ENCODE measurements at places on chromosomes 7 and 10.

DNA sequence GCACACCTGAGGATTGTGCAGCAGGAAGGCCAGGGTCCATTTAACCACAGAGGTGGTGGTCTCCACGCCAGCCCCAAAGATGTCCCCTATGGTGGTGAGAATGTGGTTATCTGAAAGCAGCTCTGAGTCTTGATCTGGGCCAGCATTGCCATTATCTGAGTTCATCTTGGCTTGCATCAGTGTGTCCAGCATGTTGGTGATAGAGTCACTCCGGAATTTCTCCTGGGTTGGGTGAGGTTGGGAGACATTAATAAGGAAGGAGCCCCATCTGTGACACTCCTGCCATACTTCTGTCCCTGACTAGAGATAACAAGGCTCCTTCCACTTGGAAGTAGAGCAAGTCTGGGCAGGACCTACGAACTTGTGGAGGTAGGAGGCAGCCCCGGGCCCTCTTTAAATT is 4.2 kb downstream of the CYP17A1 start:
- no peak for DNase-seq

DNA sequence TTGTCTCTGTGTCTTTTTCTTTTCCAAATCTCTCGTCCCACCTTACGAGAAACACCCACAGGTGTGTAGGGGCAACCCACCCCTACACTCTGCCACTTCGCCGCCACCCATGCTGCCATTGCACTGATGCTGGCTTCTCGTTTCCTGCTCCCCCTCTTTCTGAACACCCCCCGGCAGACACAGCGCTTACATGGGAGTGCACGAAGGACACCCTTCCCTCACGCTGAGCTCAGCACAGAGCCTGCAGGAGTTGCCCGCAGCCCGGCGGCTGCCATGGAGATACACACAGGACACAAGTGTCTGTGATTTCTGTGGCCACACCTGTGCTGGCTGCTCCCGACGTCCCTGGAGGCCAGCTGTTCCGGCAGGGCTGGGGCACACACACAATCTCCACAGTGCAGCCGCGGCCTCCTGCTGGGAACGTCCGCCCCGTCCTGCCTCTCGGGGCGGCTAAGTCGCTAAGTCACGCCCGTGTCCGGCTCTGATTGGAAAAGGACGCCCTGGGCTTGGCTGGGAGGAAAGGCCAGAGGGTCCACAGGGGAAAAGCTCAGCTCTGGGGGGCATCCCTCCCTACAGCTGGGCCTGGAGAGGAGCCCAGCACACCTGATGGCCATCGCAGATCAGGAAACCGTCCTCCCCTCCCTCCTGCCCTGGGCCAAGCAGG is 349.8 kb downstream of the PTPRN2 start:
- DNase-seq, result no peak

DNA sequence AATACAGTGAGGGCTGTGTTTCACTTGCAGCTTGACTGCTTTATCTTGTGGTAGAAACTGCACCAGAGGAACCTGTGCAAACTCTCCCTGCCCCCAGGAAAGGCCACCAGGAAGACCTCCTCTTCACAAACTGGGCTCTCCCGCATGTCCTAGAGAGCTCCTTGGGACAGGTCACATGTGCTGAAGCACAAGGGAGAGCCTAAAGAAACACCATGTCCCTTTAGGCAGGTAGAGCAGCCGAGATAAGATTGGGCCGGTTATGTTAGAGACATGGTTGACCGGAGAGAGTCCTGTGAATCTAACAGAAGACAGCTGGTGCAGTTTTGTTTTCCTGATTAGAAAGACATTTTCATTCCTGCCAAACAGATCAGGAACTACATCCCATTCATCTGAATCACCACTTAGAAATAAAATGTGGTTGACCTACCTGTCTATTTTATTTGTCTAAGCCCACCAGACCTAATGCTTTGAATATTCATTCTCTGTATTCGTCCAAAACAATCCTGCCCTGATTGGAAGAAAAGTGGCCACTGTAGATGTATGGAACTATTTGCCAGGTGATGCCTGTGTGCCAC is 224.1 kb downstream of the GLI3 start:
- DNase-seq, result no peak

DNA sequence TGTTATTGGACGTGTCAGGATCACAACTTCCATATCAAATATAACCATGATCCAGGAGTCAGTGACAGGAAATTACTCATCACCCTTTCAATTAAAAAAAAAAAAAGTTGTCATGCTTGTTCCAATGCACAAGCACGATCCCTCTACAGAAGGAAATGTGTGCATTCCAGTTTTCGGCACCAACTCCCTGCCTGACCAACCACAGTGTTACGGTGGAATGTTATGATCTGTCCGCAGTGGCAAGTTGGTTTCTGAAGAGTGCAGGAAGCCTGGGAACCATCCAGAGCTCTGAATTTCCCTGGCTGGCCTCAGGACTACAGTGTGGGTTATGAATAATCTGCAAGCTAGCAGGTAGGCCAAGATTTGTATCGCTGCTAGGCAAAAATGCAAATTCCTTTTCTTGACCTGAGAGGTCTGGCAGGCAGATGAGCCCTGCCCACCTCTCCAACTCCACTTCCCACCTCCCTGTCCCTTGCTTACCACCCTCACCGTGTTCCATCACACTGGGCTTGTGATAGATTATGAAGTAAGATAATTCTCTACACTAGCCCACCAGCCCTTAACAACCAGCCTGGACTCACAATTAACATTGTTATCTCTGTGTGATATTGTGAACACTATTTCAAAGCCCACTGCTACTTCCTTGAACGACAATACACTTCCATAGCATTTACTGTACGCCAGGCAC is 20.4 kb downstream of the FRMPD2 start:
- DNase-seq, result no peak

- DNase-seq, result no peak
Measured at GRCh38 chr7:37065779-37066271, 341.5 kb upstream of the AOAH start.

DNA sequence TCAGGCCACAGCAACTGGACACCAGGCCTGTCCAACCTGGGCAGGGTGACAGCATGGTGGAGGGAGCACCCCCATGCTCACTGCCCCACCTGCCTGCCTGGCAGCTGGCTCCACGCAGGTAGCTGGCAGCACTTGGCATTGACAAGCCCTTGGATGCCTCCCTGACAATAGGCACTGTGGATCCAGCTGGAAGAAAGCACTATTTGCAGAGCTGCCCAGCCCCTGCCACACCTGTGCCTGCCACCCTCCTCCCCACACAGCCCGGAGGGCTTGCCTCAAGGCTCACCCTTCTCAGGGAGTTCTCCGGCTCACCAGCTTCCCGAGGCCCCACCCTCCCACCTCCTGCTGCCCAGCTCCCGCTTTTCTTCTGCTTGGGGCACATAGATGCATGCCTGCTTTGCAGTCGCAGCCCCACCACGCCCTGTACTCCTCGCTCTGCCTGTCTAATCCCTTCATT is 160.1 kb downstream of the NEURL1 start:
- no peak for DNase-seq

DNA sequence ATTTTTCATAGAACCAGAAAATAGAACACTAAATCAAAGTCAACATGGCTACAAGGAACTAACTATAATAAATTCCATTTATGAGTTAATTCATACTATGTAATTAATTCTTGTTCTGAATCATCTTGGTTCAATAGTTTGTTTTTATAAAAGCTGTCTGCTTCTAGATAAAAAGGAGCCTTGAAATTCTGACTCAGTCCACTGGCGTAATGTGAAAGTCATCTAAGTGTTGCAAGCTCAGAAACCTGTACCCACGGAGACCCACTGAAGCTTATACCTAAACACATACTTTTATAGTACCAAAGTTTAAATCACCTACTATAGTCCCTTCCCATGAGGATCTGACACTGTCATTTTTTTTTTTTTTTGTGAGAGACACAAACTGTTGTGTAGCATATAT is 489.4 kb downstream of the SEMA3D start:
- DNase-seq, result no peak

DNA sequence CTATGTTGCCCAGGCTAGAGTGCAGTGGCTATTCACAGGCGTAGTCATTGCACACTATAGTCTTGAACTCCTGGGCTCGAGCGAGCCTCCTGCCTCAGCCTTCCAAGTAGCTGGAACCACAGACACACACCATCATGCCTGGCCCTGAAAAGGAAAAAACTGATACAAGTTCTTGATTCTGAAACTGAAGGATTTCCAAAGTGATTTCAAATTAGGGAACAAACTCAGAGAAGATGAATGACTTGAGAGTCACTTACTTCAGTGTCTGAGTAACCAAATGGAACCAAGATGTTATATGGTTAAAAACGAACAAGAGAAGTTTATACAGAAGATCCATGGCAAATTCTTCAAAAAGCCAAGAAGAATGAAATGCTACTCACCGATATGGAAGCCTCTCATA is 14.4 kb downstream of the CWF19L1 start:
- DNase-seq, result no peak

- DNase-seq, result no peak
Measured at GRCh38 chr10:72417971-72418370, 63.3 kb upstream of the DNAJB12 start.

DNA sequence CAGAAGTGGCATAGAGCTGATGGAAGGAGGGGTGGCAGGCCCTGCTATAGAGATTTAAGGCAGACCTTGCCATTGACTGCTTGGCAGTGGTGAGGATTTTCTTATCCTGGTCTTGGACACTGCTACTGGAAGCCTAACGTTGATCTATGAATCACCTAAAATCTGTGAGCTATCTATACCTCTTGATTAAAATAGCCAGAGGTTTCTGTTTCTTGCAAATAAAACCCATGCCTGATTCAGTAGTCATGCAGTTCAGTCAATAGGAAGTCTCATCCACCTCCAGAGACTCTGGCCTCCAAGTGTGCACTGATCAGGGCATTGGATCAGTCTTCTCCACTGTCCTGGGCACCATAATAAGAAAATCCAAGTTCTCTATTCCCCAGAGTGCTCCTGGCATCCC is 286.5 kb downstream of the PTEN start:
- no peak for DNase-seq

- DNase-seq, result no peak
Measured at GRCh38 chr7:108099713-108100112, 30.4 kb downstream of the LAMB4 start.

- DNase-seq, result no peak
Measured at GRCh38 chr10:61480208-61480607, 27.0 kb upstream of the TMEM26 start.
